ENCODE measurements at places on chromosomes 6 and 20.

DNA sequence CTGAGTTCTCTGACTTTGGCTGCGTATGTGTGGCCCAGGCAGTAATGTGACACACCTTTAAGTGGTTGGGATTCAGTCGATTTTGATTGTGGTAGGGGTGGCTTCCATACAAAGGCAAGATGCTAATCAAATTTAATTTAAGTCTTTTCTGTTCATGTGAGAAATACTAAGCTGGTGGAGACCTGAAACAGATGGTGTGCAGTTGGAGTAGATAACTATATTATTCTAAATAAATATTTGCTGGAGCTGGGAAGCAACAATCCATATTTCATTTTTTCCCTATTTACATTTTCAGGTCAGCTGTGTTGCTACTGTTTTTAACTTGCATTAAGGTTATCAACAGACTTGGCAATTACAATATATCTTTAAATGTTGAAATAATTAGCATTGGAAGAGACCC is 67.4 kb upstream of the C20orf144 start:
- no peak for DNase-seq

- no peak for DNase-seq
These were observed 8.5 kb upstream of the SRC start for GRCh38 chr20:37337208-37337991.

GRCh38 chr6:137728386-137729349 is 138.4 kb upstream of the TNFAIP3 start:
- DNase-seq: peak; percentile 78

GRCh38 chr6:5208057-5208456 is 52.7 kb downstream of the LYRM4 start:
- peak; percentile 53 for DNase-seq

DNA sequence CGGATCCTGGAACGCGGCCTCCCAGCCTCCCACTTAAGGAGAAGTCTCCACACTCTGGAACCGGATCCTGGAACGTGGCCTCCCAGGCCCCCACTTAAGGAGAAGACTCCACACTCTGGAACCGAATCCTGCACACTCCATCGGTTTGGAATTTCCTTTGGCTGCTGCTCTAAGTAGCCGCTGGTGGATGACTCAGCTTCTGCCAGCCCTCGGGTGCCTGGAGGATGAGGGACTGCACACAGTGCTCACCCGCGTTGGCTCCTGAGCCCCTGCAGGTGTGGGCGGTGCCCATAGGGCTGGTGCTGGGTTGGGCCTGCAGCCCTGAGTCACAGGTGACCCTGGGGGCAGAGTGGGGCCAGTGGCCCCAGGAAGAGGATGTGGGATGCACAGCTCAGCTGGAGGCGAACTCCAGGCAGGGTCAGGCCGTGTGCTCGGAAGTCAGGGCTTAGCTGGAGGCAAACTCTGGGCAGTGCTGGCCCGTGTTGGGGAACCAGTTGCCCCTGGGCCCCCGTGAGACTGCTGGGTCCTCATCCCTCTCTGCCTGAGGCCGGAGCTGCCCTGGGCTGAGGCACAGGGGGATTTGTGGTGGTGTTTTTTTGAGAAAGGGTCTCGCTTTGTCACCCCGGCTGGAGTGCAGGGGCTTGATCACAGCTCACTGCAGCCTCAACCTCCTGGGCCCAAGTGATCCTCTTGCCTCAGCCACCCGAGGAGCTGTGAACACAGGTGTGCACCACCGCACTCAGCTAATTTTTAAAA is 13.9 kb upstream of the TNFRSF6B start:
- DNase-seq: peak; percentile 98

DNA sequence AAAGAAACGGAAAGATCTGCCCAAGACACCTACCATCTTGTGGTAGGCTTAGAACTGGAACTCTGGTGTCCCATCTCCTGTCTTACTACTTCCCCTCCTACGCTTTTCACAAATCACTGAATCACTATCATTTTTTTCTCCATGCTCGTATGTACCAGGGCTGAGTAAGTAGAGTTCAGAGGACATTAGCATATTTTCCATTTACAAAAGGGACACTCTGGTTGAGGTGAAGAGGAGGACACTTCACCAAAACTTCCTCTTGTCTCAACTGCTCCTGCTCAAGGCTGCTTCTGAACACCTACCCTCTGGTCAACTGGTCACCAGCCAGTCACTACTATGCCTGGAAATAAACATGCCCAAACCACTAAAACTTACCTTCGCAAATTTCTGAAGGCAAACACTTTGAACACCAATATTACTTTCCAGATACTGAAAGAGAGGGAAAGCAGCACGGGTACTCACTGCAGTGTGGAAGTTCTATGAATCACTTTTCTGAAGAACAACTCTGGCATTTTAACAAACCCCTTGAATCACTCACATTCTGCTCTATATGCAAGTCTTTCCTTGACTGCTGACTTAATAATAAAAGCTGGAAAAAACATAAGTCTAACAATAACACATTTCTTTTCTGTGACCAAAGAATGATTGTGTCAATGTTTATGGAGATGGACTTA is 123.3 kb downstream of the INSM1 start:
- peak; percentile 66 for DNase-seq

DNA sequence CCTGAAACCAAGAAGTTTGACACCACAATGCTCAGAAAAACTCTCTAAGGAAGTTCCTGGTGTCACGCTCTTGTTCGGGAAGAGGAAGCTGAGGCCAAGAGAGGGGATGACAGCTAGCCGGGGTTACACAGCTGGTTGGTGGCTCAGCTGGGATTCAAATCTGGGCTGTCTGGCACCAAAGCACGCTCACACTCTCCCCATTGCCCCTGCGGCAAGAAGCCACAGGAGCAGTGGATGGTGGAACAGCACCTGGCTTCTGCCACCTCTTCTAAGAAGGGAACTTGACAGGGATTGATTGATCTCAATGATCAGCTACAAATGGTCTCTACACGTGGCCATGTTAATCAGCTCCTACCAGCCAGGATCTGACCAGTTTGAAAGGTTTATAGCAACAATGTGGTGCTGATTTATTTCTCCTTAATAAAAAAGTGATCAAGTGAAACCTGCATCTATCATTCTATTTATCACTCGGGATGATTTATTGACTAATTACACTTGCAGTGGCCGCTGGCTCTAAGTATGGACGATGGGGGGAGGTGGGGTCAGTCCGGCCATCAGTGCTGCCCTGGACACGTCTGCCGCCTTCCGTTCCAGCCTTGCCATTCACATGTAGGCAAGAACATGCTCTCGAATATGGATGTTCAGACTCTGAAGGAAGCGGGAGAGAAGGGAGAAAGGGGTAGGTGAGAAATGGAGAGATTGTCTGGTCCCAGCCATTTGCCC is 71.9 kb upstream of the TOP1 start:
- no peak for DNase-seq

GRCh38 chr6:123702943-123703342 is 66.2 kb upstream of the TRDN start:
- DNase-seq: no peak

DNA sequence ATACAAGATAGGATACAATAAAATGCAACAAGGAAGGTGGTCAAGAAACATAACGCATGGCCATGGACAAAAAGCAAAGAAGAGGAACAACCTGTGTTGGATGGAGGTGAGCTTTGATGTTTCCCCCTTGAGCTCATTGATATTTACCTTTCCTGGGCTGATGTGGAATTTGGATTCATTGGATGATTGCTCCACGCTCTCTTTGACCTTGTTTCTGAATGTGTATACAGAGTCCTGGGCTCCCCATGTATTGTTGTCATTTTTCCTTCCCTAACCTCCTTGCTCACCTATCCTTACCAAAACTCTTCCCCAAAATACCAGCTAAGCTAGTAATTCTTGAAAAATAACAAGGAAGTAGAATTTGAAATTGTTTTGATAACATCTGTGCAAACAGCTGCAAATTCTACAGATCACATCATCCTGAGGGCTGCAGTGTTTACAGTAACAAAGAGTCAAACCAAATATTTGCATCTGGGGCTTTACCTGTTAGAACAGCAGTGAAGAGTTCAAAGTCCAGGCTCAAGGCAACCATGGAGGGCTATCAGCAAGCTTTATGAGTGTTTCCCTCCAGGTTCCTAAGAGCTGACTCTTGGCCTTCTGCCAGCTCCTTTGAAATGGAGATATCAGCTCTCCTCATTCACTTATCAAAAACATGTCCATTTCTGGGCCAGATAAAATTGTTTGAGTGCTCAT is 214.3 kb upstream of the MARCKS start:
- no peak for DNase-seq

GRCh38 chr20:15977026-15977425 is 596.2 kb downstream of the KIF16B start:
- DNase-seq: no peak

DNA sequence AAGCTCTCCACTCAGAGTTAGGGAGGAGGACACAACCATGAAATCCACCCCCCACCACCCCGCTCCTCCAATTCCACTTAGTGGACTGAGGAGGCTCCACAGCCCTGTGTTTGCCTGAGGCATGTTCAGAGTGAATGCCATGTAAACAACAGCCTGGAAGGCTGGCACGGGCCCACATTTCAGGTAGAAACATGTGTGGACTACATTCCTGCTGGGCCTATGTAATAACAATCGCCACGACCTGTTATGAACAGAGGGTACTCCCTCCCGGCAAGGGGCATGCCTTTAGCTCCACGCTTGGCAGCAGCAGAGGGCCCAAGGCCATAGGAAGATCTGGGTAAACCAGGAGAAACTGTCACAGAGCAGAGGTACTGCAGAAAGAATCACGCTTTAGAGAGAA is 65.5 kb downstream of the ISM1 start:
- no peak for DNase-seq

DNA sequence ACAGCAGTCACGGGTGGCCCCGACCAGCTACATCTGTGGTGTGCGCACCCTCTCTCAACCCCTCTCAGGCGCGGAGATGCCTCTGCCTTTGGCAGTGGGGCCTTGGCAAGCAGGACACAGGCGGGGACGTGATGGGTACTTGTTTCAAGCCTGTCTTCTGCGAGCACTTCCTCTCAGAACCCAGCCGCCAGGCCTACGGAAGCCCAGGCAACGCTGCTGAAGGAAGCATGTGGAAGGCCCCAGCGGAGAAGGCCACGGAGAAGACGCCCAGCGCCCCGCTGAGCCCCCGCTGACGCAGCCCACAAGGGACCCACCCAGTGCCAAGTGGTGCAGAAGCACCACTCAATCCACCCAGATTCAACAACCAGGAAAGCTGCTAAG is 13.0 kb downstream of the SERPINB6 start:
- no peak for DNase-seq

GRCh38 chr20:38307371-38308046 is 3.6 kb downstream of the BPI start:
- DNase-seq: peak; percentile 86

GRCh38 chr20:60063739-60064380 is 105.6 kb downstream of the CDH26 start:
- no peak for DNase-seq

- DNase-seq: peak; percentile 11
These were observed 1608.8 kb downstream of the GRIK2 start for GRCh38 chr6:103002282-103002681.

- no peak for DNase-seq
These were observed 17.0 kb upstream of the RPS6KA2 start for GRCh38 chr6:166643891-166644590.

GRCh38 chr6:143055213-143055612 is 5.5 kb upstream of the AIG1 start:
- no peak for DNase-seq

- DNase-seq: peak; percentile 73
These were observed 7.9 kb upstream of the MCHR2 start for GRCh38 chr6:100001915-100002388.

- peak; percentile 15 for DNase-seq
These were observed 56.5 kb upstream of the HFE start for GRCh38 chr6:26030716-26031115.

- DNase-seq: no peak
These were observed 57.1 kb upstream of the BTN3A2 start for GRCh38 chr6:26307850-26308249.

- DNase-seq: no peak
These were observed 318.2 kb downstream of the MAFB start for GRCh38 chr20:40370800-40371199.

DNA sequence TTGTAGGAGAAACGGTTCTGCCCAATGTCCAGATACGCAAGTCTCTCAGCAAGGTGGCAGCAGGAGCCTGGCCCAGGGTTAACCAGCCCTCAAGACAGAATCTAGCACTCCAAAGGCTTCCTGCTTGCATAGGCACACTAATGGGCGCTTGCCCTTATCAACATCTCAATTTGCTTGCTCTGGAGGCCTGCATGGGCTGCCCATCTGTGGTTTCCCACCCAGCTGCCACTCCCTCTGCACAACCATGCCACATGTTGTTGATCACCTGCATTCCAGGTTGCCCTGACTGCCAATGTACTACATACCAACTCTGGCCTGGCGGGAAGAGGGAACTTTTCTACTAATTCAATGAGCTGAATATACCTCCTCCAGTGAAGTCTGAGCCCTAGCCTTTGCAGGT is 74.6 kb downstream of the ATG5 start:
- DNase-seq: no peak

- no peak for DNase-seq
These were observed 33.9 kb downstream of the STXBP5 start for GRCh38 chr6:147238164-147238563.

- DNase-seq: no peak
These were observed 226.5 kb upstream of the CST7 start for GRCh38 chr20:24722586-24722985.

GRCh38 chr6:149385998-149386646 is 13.9 kb upstream of the SUMO4 start:
- no peak for DNase-seq

GRCh38 chr6:45480752-45481415 is 103.2 kb upstream of the SUPT3H start:
- peak; percentile 11 for DNase-seq

- DNase-seq: peak; percentile 78
These were observed 137.2 kb upstream of the ADGRB3 start for GRCh38 chr6:68497927-68498326.

DNA sequence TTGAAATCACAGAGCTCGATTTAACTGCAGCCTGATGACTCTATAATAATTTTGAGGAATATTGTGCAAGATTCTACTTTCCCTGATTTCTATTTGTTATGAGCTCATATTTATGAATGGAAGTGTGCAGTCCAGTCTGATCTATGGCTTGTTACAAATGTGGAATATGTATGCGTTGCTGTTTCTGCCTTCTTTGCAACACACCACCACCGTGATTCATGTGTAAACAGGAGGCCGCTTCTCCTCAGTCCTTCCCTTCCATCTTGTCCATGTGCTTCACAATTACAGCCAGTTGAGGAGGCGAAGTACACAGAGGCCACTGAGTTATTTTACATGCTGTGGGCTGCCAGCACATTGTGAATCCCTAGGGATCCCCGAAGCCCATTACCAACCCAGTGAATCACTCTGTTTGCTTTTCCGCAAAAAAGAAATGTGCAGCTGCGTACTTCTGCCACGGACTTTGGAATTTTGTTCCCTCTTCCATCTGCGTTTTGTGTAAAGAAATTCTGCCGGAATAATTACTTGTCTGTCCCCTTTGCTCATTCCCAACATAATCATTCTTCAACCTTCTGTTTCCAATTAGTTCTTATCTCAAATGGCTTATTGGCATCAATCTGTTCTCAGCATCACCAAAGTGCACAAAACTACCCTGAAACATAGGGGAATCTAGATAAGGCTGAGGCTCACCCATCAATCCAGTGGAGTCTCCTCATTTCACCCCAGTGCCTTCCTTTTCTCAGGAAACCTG is 551.6 kb upstream of the CITED2 start:
- DNase-seq: no peak

Data from HCEC 1CT (cell line).